ENCODE measurements at places on chromosomes 1 and 21.

- DNase-seq: no peak
Measured at GRCh38 chr1:33317946-33318345, 3.0 kb downstream of the A3GALT2 start.

DNA sequence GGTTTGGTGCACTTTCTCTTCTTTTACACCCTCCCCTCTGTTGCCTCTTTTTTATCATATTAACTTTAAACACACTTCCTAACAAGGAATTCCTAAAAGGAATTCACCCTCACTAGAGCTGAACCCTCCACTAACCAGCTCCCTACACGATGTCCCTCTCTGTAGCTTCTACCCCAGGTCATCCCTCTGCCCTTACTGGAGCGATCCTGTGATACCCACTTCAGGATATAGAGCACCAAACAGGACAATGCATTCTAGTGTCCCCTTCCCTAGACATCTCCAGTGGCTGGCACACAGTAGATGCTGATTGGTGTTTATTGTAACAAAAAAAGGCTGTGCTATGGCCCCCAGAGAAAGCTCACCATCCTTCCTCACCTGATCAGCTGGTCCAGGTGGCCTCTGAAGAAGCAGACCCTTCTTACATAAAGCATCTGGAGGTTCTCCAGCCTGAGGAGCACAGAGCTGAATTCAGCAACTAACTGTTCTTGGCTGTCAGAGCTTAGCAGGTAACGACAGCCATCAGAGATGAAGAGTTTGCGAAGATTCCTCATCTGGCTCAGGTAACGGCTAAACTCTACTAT is 1.4 kb downstream of the PRAMEF18 start:
- DNase-seq: no peak

DNA sequence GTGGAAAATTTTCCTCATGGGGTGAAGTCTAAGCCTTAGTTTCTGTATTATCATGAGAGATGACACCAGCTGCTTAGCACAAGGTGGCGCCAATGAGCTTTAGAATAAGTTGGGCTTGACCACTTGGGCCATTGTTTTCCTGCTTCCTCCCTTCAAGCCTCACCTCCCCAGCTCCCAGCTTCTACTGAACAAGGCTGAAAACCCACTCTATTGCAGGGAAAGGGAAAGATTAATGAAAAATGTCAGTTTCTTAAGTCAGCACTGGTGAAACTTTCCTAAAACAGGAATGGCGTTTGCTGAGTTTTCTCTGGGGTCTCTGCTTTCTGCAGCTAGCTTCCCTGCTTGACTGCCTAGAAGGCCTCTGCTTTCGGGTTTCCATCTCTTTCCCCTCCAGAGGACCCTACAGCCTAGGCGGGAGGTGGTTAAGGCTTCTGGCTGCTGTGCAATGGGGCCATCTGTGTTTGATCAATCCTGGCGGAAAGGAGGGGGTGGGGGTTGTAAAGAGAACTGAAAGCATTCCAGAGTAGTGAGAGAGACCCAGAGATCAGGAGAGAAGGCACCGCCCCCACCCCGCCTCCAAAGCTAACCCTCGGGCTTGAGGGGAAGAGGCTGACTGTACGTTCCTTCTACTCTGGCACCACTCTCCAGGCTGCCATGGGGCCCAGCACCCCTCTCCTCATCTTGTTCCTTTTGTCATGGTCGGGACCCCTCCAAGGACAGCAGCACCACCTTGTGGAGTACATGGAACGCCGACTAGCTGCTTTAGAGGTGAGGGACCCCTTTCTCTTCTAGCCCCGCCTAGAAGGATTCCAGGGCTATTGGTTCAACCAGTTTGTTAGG is at the start of gene OLFML3:
Gene OLFML3, plus strand, starts transcription at position 612 of the 840 bp plus-strand sequence. Its CDS starts 43 bp downstream, at position 655.
- peak; percentile 37 for DNase-seq

DNA sequence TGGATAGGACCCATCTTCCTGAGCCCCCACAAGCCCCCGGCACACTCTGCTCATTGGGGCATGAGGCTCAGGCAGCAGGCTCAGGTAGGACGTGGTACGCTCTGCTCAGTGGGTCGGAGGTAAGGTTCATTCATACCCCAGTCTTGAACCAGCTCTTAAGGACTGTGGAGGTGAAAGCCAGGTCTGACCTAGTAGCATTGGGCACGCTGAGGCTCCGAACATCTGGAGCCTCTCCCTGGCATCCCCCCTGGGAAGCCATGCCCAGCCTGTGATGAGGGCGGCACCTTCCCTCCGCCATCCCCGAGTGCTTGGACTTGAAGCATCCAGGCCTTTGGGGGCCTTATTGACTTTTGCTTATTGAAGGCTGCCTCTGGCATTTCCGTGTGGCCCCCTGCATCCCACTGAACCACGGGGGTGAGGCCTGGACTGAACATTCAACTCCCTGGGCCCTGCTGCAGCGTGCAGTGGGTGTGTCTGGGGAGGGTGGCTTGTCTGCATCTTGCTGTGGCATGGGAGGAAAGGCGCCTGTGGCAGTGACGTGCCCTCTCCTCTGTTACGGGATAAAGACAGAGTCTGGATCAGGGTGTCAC is 50.0 kb downstream of the FAAP20 start:
- no peak for DNase-seq

DNA sequence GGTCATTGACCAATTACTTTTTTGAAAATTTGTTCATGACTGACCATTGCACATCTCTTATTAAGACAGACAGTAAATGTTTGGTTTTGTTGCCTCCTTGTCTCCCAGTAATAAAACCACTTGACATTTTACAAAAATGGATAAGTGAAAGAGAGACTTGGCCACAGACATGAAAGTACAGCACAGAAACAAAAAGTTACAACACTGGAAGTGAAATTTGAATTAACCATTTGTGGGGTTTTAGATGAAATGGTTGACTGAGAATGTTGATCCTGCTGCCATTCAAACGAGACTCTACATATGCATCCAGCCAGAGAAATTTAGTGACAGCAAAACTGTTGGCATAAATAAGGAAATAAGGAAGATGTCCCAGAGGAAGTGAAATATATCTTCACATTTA is 79.3 kb upstream of the B3GALT2 start:
- DNase-seq: no peak

DNA sequence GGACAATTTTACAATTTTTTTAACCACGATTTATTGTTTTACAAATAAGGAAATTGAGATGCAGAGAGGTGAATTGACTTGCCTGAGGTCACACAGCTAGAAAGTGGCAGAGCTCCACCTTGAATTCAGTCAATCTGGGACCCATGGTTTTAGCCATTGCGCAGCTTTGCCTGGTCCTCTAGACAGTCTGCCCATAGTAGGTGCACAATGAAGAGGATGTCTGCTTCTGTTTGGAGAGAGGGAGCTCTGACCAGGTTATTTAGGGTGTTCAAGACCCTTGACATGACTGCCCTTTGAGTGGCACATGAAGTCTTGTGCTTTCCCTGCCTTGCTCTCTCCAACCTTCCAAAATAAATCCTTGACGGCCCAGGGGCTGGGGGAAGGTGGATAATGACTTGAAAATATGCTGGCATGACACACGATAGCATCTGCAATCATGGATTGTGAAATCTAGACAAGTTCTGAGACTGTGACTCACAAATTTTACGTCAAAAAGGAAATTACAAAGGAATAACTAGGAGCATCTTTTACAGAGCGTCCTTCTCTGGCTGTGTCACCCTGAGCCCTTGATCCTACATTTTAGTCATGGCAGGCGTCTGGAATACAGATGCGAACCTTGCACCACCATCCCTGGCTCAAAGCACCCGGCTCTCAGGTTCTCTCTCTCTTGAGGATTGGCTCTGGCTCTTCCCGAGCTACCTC is 26.2 kb upstream of the ID3 start:
- peak; percentile 81 for DNase-seq

DNA sequence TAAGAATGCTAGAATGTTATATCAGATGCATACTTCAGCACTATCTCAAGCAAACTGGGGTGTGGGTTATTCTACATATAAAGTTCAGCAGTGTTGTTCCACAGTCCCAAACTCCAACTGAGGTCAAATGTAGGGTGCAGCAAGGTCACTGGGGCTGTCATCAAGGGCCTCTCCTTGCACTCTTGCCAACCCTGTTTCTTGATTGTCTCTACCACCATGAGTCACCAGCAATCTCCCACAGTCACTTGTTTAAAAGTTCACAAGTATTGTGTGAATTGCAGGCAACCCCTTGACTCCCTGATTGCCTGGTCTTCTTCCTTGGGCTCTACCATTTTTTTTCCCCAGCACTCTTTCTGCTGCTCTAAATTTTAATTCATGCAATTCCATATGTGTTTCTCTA is 10.6 kb downstream of the METTL18 start:
- no peak for DNase-seq

DNA sequence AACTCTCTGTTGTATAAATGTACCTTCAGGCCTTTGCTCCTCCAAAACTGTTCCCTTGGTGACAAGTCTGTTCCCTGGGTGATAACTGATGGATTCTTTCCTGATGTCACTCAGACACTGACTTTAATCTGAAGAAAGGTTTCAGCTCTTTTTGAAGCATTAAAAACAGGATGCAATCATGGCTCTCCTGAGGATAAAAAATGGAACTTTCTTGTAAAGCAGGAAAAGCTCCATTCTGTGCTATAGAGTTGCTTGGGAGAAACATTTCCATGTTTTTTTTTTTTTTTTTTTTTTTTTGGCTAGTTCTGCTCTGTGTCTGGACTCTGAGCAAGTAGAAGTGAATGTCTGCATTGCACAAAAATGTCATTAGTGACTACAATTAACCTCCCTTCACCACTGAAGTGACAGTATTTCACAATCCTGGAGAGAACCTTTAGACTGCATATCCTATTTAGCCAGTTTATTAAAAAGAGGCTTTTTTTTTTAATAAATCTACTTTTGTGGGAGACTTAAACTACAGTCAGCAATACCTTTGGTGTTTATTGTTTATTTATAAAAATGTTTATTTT is 101.7 kb upstream of the PRMT6 start:
- DNase-seq: no peak

- no peak for DNase-seq
Measured at GRCh38 chr1:103274886-103275285, 166.6 kb upstream of the COL11A1 start.

GRCh38 chr1:228723287-228723686 is 12.0 kb upstream of the RHOU start:
- DNase-seq: no peak
